Heart left ventricle (tissue), 16 donors: ENCODE measurements at places on chromosomes 13 and 19. TPM values are rescaled to one million over a fixed set of nuclear protein-coding genes. Genes with fewer than 3 reads are reported as not detected.

IRS2 gene
- polyA plus RNA-seq = 3.4 TPM

ZIC5 gene
- polyA plus RNA-seq = not detected

CYSLTR2 gene
- 1.8 TPM for polyA plus RNA-seq

ZNF296 gene
- polyA plus RNA-seq = 0.46 TPM

KIR3DL2 gene
- 0.04 TPM for polyA plus RNA-seq

ETV2 gene
- polyA plus RNA-seq = 1.3 TPM

EPSTI1 gene
- 1.3 TPM for polyA plus RNA-seq

MYO16 gene
- 0.72 TPM for polyA plus RNA-seq

CEACAM8 gene
- not detected for polyA plus RNA-seq

PLIN5 gene
- polyA plus RNA-seq = 17.5 TPM

KLHL1 gene
- polyA plus RNA-seq = not detected

OR7A5 gene
- polyA plus RNA-seq = not detected

ZNF615 gene
- polyA plus RNA-seq = 3.9 TPM

ZSCAN5B gene
- polyA plus RNA-seq = 0.04 TPM

MYO1F gene
- polyA plus RNA-seq = 4.7 TPM

GTF3A gene
- polyA plus RNA-seq = 593 TPM

KLK3 gene
- not detected for polyA plus RNA-seq

LRRC25 gene
- 0.88 TPM for polyA plus RNA-seq

DOHH gene
- polyA plus RNA-seq = 17.9 TPM

CEACAM6 gene
- 0.08 TPM for polyA plus RNA-seq

CLEC4G gene
- 0.38 TPM for polyA plus RNA-seq

ZNF442 gene
- 0.91 TPM for polyA plus RNA-seq

ZBTB32 gene
- polyA plus RNA-seq = not detected

URI1 gene
- 10.9 TPM for polyA plus RNA-seq

FAM216B gene
- 0.12 TPM for polyA plus RNA-seq

NUMBL gene
- 11.7 TPM for polyA plus RNA-seq

ZNF729 gene
- not detected for polyA plus RNA-seq

SPACA4 gene
- not detected for polyA plus RNA-seq

CDX2 gene
- not detected for polyA plus RNA-seq

CPB2 gene
- not detected for polyA plus RNA-seq

IGSF23 gene
- polyA plus RNA-seq = not detected

GRK1 gene
- 0.15 TPM for polyA plus RNA-seq

CEACAM3 gene
- 0.07 TPM for polyA plus RNA-seq

CYP4F8 gene
- polyA plus RNA-seq = not detected

TUBA3C gene
- not detected for polyA plus RNA-seq

ZNF419 gene
- polyA plus RNA-seq = 7.3 TPM

ATP8A2 gene
- 0.01 TPM for polyA plus RNA-seq

GNG7 gene
- 11.7 TPM for polyA plus RNA-seq

OR1M1 gene
- not detected for polyA plus RNA-seq

PBX4 gene
- polyA plus RNA-seq = 0.53 TPM

ABHD8 gene
- 19.2 TPM for polyA plus RNA-seq

KLF2 gene
- 24.2 TPM for polyA plus RNA-seq

WDR88 gene
- polyA plus RNA-seq = not detected

TINCR gene
- polyA plus RNA-seq = 0.07 TPM

CYP4F22 gene
- not detected for polyA plus RNA-seq

BIVM gene
- 10.3 TPM for polyA plus RNA-seq

F10 gene
- polyA plus RNA-seq = 2.4 TPM

HCN2 gene
- 22.4 TPM for polyA plus RNA-seq

AZU1 gene
- polyA plus RNA-seq = 0.11 TPM

ZNF497 gene
- 0.28 TPM for polyA plus RNA-seq
